ENCODE measurements at places on chromosomes 4 and X.

- no peak for DNase-seq
Observed at GRCh38 chrX:40607381-40607780, 15.8 kb upstream of the MPC1L start.

DNA sequence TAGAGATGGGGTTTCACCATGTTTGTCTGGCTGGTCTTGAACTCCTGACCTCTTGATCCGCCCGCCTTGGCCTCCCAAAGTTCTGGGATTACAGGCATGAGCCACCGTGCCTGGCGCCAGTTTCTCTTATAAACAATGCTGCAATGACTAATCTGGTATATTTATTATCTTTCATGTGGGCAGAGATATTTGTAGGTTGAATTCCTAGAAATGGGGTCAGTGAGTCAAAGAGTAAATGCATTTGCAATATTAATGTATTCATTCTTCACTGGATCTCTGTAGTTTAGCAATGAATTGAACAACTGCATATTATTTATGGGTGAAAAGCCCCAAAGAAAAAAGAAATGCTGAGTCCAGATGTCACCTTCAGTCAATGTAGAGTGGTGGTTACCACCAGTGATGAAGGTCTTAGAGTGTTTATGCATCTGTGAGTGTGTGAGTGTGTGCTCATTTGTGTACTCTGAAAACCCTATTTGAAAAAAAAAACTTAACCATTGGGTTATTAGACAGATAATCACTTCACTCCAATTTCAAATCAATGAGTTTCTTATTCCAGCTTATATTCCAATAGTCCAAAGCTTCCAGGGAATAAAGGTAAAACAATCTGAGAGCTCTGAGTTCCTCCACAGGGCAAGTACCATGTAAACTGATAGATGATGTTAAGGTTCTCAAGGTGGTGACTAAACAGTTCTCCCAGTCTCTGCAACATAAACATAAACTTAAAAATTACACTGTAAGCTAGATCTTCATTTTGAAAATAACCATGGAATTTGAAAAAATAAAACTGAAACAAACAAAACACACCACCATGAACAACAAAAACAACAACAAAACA, 22.6 kb upstream of the CD38 start:
- DNase-seq: no peak

DNA sequence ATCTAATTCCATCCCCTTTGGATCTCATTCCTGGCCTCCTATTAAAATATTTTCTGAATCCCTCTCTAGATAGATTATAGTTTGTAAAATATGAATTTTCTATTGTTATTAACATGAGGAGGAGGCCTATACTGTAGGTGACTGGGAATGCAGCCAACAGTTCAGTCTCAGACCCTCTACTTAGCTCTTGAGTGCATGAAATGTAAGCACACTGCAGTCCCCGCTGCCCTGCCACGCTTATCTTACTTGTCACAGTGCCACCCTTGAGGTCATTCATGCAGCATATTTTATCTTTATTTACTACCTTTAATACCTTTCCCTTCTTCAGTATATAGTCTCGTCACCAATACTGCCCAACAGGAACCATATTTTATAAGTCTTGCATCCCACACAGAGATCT, 151.0 kb downstream of the CAMK2D start:
- DNase-seq: no peak

- no peak for DNase-seq
Observed at GRCh38 chr4:5828005-5828391, 64.9 kb downstream of the CRMP1 start.

DNA sequence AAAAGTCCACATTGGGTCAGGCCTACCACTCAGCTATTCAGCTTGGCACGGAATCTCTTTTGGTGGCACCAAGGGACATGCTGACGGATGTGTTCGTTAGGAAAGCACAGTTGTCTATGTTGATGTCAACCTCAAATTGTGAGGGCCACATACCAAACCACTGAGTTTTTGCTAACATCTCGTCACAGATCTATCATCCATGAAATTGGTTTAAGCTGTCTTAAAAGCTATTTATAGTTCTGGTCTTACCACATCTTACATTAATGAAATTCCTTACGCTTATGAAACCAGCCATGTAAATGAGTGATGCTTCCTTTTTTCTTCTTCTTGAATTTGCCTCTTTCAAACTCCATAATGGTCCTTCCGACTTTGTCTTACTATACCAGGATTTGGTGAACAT, 101.5 kb downstream of the MGST2 start:
- DNase-seq: no peak

DNA sequence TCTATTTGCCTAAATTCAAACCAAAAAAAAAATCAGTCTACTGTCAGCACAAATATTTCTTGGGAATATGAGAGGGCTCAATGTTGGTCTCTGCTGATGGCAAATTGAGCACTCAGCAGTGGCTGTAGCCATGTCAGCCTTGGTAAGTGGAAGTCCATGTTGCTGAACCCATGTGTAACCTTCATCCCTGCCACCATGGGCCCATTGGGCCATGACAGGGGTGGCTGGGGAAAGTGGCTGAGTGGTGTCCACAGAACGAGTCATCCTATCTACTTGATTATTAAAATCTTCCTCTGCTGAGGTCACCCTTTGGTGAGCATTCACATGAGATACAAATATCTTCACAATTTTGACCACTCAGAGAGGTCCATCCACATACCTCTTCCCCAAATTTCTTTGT, 56.8 kb upstream of the FAM9B start:
- no peak for DNase-seq

- DNase-seq: peak; percentile 5
Observed at GRCh38 chr4:150145090-150145945, 67.1 kb downstream of the DCLK2 start.

- DNase-seq: no peak
Observed at GRCh38 chr4:3834663-3835521, 68.7 kb downstream of the ADRA2C start.

GRCh38 chrX:107146670-107147069, 28.0 kb upstream of the RBM41 start:
- DNase-seq: no peak

- DNase-seq: no peak
Observed at GRCh38 chr4:26108054-26108453, 194.0 kb downstream of the SMIM20 start.

- DNase-seq: no peak
Observed at GRCh38 chr4:24979554-24979953, 51.2 kb downstream of the LGI2 start.

DNA sequence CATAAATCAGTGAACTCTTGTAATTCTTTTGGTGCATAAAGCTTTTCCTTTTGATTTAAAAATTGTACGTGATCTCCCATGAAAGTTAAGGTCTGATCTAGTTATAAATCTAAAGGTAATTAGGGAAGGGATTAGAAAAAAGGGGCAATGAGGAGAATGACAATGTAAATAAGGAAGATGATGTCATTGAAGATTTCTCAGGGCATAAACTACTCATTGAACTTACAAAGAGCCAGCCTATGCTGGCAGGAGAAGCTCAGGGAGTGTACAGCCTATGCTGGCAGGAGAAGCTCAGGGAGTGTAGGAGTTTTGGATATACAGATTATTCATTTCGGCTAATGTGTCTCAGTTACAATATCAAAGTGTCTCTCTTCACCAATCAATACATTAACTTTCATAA, 1533.5 kb upstream of the ADGRL3 start:
- DNase-seq: no peak

DNA sequence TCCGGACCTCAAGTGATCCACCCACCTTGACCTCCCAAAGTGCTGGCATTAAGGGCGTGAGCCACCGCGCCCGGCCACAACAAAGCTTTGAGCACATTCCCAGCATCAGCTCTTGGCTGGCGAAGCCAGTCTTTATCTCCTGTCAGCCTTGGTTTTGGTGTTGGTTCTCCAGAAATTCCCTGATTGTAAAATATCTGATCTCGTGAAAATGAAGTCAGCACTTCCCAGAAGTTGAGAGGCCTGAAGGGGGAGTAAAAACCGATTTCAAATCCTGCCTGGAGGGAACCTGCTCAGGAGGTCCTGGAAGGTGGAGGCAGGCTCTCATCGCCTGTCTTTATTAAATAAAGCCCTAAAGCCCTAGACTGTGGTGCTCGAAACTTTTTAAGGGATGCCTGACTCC, 33.6 kb downstream of the PTTG2 start:
- no peak for DNase-seq

GRCh38 chr4:136750897-136751296, 781.4 kb downstream of the PCDH18 start:
- DNase-seq: no peak

DNA sequence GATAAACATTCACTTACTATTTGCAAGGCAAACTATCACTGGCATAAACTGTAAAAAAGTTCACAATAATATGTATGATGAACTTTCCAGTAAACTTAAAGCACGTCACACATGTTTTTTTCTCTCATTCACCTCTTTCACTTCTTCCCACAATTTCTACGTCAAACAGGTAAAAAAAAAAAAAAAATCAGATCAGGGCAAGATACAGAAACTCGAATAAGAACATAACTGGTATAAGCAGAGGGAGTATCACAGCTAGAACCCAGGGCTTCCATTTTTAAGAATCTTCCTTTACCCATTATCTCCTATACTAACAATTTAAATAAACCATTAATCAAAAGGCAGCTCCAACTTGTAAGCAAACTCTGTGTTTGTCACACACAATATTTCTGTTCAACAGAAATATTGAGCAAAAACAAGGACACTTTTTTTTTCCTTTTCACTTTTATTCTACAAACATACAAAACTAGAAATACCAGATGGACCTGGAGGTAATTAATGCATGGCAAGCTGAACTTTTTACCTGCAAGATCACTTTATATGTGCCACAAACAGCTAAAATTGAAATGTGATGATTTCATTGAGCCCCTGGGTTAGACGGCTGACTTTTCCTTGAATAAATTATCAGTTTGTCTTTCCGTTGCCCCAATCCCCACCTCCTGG, 47.5 kb upstream of the NSUN7 start:
- no peak for DNase-seq

- DNase-seq: no peak
Observed at GRCh38 chr4:55754754-55755350, 64.7 kb upstream of the EXOC1L start.

- no peak for DNase-seq
Observed at GRCh38 chr4:124937993-124938392, 225.5 kb upstream of the ANKRD50 start.

DNA sequence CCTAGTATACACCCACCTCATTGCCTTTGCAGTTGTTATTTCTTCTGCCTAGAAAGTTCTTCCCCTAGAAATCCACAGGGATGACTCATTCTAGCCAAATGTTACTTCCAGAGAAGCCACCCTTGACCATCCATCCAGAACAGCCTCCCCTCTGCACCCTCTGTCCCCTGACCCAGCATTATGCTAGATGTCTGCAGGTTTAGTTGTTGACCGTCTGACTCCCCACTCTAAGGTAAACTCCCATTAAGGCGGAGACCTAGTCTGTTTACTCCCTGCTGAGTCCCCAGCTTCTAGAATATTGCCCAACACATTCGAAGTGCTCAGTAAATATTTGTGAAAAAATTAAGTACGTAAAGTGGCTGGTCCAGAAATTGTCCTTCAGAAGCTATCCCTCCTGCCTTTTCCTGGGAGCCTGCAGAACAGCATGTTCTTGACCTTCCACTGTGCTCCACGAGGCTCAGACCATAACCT, 11.0 kb downstream of the SRD5A3 start:
- no peak for DNase-seq

DNA sequence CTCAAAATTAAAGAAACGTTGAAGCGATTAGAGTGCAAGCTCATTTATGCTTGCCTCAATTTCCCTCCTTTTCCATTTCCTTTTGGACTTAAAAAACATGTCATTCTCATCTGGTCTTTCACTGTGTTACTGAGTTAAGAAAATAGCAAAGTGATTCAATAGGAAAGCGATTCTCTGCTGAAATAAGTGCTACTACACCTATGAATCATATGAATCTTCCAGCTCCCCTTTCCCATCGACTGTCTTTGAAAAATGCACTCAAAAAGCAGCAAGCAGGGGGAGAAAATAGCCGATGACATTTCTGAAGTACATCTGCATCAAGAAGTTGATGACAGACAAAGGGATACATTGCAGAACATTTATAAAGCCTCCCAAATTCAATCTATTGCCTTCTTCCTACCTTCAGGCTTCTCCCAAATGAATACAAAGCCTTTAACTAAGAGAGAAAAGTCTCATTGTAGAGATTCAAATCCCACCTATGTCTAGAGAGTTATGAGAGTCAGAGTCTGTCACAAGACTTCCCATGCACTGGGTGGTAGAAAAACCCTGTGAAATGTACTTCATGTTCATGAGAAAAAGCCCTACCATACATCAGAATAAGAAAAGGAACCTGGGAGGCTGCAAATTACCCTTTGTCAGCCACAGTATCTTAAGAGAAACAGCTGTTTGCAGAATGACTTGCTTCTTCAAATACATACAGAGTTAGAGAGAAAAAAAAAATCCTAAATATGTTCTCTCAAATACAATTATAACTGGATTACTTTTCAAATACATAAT, 78.9 kb downstream of the MBNL3 start:
- DNase-seq: no peak

- no peak for DNase-seq
Observed at GRCh38 chr4:123956204-123956603, 559.6 kb downstream of the SPRY1 start.

- DNase-seq: no peak
Observed at GRCh38 chr4:12778706-12779105, 705.4 kb downstream of the RAB28 start.

GRCh38 chrX:102745857-102746584, 25.5 kb downstream of the GPRASP3 start:
- DNase-seq: peak; percentile 45

DNA sequence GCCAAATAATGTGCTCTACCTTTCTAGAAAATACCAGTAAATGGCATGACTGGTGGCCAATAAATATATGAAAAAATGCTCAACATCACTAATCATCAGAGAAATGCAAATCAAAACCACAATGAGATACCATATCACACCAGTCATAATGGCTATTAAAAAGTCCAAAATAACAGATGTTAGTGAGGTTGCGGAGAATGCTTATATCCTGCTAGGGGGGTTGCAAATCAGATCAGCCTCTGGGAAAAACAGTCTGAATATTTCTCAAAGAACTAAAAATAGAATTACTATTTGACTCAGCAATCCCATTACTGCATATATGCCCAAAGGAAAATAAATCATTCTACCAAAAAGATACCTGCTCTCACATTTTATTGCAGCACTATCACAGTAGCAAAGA, 115.1 kb downstream of the RASGEF1B start:
- no peak for DNase-seq

- no peak for DNase-seq
Observed at GRCh38 chr4:89021062-89021461, 35.9 kb downstream of the FAM13A start.

Measured in endothelial cell (in vitro differentiated cells).